Uterine smooth muscle cell (primary cell): ENCODE measurements at places on chromosomes 2 and 18. TPM values are rescaled to one million over a fixed set of nuclear protein-coding genes. Genes with fewer than 3 reads are reported as not detected.

RND3 gene
- total RNA-seq = 1,131 and 2,039 TPM in 2 replicates

MAP2 gene
- total RNA-seq = 2.4 and 13.4 TPM in 2 replicates

FBXO15 gene
- 1.00 and 1.1 TPM in 2 replicates for total RNA-seq

C18orf54 gene
- 4.5 and 10.2 TPM in 2 replicates for total RNA-seq

TMEM169 gene
- total RNA-seq = 0.37 and 0.66 TPM in 2 replicates

NTSR2 gene
- total RNA-seq = not detected in 2 replicates

MARCO gene
- total RNA-seq = not detected in 2 replicates

ASIC4 gene
- 0.25 and 0.55 TPM in 2 replicates for total RNA-seq

RAB11FIP5 gene
- total RNA-seq = 42.9 and 48.5 TPM in 2 replicates

LTBP1 gene
- total RNA-seq = 502 and 503 TPM in 2 replicates

MREG gene
- 3.2 and 6.0 TPM in 2 replicates for total RNA-seq

SERPINB4 gene
- not detected in 2 replicates for total RNA-seq

SCYGR5 gene
- not detected in 2 replicates for total RNA-seq

TEX261 gene
- total RNA-seq = 30.4 and 48.3 TPM in 2 replicates

SLC16A14 gene
- total RNA-seq = 2.2 and 3.5 TPM in 2 replicates

TET3 gene
- 2.9 and 4.2 TPM in 2 replicates for total RNA-seq

APOB gene
- total RNA-seq = under 0.01 TPM in 2 replicates

ZNF385B gene
- not detected in 2 replicates for total RNA-seq

LCT gene
- under 0.01 TPM in 2 replicates for total RNA-seq

LCLAT1 gene
- total RNA-seq = 17.0 and 24.5 TPM in 2 replicates

NXPH2 gene
- not detected in 2 replicates for total RNA-seq

LYG2 gene
- total RNA-seq = not detected in 2 replicates

ANO7 gene
- total RNA-seq = 0.37 and 0.44 TPM in 2 replicates

ALK gene
- under 0.01 TPM in 1 of 2 replicates, not detected in the other for total RNA-seq
